Right lung (tissue), 10 donors: ENCODE measurements at places on chromosomes 11 and 22. TPM values are rescaled to one million over a fixed set of nuclear protein-coding genes. Genes with fewer than 3 reads are reported as not detected.

The SMIM35 gene
- 0.27 TPM for polyA plus RNA-seq

- no peak for DNase-seq
Measured at GRCh38 chr11:129724866-129725265, 90.8 kb upstream of the TMEM45B start.

- no peak for DNase-seq
Measured at GRCh38 chr11:65187146-65187675, 5.5 kb downstream of the CAPN1 start.

- no peak for DNase-seq
Measured at GRCh38 chr22:23692598-23693291, 1.9 kb downstream of the RGL4 start.

GRCh38 chr11:66866511-66866986, 9.7 kb downstream of the LRFN4 start:
- no peak for DNase-seq

GRCh38 chr11:17542249-17542648, 2.0 kb downstream of the USH1C start:
- DNase-seq: no peak

The SYCE3 gene
- not detected for polyA plus RNA-seq

GRCh38 chr22:39819429-39819828, 74.1 kb downstream of the ENTHD1 start:
- DNase-seq: no peak

The GLYATL1 gene
- polyA plus RNA-seq: 4.2 TPM

GRCh38 chr11:1916986-1917522, 2.4 kb upstream of the TNNT3 start:
- DNase-seq: no peak

- no peak for DNase-seq
Measured at GRCh38 chr22:31148488-31148887, 8.2 kb upstream of the PLA2G3 start.

The OR52A1 gene
- not detected for polyA plus RNA-seq

- no peak for DNase-seq
Measured at GRCh38 chr22:27859336-27859735, 57.8 kb upstream of the MN1 start.

The MUC15 gene
- polyA plus RNA-seq: 0.80 TPM

DNA sequence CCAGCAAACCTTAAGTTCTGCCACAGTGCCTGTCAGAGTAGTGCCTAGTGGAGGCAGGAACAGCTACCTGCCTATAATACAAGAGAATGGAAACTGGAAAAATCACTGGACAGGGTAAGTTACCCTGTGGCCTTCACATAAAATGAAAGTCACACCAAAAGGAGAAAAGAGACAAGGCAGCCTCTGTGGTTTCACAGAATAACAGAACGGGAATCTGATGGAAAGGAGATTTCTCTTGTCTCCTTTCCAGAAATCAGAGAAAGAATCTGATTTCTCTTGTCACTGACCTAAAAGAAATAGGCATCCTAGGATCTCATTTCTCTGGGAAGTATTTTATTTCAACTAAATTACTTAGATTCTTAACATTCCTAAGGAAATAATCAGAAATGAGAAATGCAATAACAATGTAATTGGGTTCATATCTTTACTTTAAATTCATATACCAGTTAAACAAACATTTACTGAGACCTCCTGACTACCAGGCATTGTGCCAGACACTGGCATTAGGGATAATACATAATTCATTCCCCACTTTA, 41.6 kb downstream of the PRCP start:
- no peak for DNase-seq

The OR51B4 gene
- polyA plus RNA-seq: 0.18 TPM

DNA sequence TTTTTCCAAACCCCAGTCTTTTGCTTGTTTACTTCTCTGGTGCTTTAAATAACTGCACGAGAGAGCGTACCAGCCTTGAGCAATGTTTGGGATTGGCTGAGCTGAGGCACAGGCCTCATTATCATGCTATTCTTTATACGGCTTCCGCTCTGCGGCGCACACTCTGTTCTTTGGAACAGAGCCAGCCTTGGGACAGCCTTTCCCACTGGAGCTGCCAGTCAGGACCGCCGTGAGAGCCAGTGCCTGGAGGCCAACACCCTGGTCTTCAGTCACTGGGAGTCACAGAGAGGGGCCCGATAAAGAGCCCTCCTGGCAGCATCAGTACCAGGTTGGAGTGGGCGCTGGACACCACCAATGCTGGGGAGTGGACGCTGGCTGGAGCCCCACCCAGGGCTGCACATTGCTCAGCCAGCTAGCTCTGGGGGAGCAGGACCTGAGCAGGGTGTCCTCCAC, 125.6 kb downstream of the BCR start:
- peak; percentile 52 for DNase-seq

DNA sequence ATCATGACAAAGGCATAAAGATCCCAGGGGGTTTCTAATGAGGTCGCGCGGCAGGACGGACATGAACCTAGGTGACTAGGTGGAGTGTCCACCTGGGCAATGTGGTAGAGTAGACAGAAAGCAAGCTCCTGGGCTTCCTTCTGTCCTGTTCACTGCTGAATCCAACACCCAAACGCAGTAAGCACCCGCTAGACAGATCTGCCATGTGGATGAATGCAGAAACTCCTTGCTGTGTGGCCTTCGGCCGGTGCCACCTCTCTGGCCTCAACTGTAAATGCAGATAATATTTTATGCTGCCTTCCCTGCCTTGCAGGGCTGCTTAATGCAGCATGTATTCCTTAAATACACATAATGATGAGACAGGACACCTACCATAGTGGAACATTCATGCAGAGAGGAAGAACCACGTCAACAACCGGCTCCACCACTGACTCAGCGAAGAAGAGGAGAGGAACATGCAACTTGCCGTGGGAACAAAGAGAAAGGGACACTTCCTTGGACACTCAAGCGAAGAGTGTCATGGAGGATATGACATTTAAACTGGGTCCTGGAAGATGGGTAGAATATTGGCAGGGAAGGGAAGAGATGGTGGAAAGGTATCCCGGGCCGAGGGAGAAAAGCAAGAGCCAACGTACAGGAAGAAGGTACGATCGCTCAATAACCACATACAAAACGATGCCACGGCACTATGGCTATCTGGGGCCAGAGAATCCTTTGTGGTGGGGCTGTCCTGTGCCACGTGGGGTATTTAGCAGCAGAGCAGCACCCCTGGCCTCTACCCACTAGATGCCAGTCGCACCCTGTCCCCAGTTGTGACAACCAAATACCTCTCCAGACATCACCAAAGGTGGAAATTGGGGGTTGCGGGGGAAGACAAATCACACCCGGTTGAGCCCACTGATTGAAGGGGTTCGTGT, 30.8 kb downstream of the MYH9 start:
- DNase-seq: no peak

DNA sequence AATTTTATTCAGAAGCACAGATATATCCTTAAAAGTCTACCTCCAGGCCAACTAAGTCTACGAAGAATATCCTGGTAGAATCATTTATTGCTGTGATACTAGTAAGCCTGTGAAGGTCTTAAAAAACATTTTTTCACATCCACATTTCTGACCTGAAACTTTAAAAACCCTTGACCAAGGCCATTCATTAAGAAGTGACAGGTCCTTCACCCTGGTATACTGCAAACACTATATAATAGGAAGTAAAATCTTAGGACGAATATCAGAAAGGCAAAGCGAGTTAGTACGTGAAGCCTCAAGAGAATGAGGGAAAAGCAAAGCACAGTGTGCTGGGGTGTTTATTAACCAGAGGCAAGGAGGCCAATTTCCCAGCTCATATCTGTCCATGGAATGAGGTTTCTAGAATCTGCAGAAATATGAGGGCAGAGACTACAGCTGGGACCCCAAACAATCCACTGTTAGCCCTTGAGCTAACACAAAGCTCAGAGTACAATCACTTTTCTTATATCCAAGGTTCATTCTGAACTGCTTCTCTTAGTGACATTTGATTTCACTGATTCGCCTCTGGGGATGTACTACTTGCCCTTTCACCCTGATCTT, 71.0 kb downstream of the AMBRA1 start:
- no peak for DNase-seq

DNA sequence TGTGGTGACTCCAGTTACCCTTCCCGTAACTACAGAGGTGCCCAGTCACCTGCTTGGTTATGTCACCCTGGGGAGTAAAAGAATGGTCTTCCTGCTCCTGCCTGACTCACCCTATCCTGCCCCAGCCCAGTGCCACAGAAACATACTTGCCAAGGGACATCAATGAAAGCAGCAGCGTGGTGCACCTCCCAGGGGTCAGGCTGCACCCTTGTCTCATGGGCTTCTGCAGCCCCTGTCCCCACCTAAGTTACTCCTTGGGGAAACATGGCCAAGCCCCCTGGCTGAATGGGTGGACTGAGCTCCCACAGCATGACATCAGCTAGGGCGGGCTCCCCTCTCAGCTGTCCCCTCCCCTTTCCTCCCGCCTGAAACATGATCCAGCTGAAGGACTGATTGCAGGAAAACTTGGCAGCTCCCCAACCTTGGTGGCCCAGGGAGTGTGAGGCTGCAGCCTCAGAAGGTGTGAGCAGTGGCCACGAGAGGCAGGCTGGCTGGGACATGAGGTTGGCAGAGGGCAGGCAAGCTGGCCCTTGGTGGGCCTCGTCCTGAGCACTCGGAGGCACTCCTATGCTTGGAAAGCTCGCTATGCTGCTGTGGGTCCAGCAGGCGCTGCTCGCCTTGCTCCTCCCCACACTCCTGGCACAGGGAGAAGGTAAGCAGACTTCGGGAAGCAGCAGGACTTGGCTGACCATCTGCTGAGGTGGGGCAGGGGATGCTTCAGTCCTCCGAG, at the start of gene HTR3A:
Gene HTR3A (plus strand): TSS at position 368 of the 730 bp plus-strand sequence. CDS start 218 bp downstream, at position 586.
- peak; percentile 63 for DNase-seq

DNA sequence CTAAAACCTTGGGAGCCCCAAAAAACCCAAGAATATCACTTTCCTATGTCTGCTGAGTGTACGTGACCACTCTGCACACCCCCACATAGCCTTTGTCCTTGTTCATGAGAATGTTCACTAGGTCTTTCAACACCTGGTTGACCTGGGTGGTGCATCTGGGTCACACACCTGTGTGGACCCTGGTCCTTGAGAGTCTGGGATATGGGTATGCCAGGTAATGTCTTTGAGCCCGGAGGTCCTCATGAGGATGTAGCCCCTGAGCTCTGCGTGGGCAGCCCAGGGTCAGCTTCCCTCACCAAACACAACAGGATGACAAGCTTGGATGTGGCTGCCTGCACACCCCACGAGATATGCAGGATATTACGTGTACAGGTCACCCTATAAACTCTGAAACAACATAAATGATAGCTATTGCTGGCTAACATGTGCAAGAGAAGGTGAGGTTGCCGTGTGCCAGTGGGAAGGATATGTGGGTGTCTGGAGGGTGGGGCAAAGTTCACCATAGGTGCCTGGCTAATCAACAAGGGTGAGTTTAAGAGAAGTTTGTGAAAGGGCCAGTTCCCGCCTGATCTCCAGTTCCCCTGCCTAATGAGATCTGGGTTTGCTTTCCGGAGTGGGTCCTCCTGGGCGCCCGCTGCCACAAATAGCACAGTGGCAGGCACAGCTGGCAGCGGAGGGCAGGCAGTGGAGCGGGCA, 1.4 kb upstream of the PPARA start:
- no peak for DNase-seq

The SLC22A8 gene
- not detected for polyA plus RNA-seq
